ENCODE measurements at places on chromosomes 2 and 18.

GRCh38 chr2:10019174-10019573, 24.2 kb upstream of the KLF11 start:
- DNase-seq = no peak

DNA sequence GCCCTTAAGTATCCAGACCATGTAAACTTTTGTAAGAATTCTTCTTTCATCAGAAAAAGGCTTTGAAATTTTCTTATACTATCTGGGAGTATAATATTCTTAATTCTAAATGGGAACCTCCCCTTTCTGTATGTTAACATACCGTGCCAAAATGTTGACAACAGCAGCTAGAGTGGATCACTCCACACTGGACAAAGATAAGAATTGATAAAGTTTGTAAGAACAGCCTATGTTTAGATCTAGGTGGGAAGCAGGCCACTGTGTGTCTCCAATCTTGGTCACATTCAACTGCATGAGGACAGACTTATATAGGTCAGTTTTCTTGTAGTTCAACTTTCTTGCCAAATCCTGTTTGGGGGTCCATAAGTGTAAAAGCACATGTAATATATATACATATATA, 235.7 kb downstream of the RPIA start:
- no peak for DNase-seq

DNA sequence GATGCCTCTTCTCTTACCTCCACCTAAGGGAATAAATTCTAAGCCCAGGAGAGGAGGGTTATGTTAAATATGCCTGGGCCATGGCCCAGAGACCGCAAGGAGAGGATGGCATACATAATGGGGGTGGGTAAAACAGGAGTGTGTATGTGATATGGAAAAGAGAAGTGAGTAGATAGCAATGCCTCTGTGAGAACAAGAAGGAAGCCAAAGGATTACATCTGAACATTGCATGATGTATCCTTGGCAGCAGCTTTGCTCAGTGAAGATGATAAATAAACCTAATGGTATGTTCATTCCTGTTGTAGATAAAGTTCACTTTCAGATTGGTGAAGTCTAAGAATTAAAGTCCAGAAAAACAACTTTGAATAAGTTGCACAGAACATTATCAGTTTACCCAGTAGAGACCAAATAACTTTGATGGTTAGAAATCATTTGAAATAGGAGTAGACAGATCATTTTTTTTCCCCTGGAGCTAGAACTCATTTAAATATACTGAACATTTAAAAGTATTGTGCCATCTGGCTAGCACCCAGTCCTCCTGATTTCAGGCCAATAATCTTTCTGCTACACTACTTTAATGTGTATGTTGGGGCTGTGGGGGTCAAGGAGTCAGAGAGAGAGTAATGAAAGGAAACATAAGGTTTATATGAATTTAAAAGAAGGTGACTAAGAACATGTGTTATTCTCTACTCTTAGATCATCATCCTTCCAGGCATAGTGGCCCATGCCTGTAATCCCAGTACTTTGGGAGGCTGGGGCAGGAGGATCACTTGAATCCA, 231.7 kb downstream of the PARD3B start:
- no peak for DNase-seq

- no peak for DNase-seq
Observed at GRCh38 chr2:128344101-128344500, 25.4 kb upstream of the HS6ST1 start.

GRCh38 chr2:134195341-134195740, 58.5 kb upstream of the MGAT5 start:
- DNase-seq = no peak

DNA sequence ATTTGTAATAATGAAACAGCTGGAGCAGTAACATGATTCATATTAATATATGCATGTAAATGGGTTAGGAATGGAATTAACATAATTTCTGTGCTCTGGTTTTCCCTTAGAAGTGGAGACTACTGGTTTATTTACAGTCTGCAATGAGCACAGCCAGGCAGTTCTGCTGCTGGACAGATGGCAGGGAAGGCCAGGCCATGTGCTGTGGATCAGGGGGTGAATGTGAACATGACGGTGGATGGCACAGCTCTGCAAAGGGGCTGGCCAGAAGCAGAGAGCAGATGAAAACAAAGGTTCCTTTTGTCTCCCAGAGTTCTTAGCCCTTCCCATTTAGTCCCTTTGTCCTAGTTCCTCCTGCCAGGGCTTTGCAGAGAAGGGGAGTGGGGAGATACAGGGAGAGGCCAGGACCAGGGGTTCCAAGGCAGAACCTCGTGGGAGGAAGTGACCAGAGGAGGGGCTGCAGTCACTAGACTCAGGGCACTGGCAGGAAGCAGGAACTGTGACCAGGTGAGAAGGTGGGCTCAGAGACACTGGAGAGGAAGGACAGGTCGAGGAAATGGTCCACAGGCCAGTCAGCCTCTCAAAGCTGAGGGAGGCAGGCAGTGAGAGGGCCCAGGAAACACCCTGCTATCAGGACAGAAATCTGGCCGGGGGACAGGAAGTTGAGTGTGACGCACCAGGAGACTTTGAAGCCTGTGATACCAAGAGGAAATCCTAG, 112.9 kb upstream of the ATP8B1 start:
- no peak for DNase-seq

- no peak for DNase-seq
Observed at GRCh38 chr18:80197528-80197927, 49.8 kb downstream of the PARD6G start.

DNA sequence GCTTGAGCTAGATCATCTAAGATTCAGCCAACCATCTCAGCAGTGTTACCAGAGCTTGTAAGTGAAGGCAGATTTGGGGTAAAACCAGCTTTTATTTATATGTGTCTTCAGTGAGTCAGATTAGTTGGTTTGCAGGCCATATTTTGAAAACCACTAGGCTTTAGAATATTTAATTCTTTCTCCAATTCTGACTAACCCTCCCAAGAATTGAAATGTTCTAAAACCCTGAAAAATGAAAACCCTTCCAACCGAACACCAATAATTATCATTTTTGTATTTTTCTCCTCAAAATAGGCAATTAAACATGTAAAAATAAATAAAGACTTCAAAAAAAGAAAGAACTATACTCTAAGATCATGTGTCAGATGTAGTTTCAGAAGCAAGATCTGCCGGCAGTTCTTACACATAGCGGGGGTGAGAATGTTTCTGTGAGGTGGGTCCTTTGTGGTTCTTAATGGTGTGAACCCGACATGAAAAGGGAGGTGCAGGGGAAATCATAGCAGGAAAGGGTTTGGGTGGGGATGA, 14.2 kb downstream of the PLEK start:
- DNase-seq = no peak

All from H54 (cell line).